Mesothelial cell of epicardium (in vitro differentiated cells): ENCODE measurements at places on chromosomes 5 and 9.

GRCh38 chr9:69292078-69292477 lies 32.9 kb upstream of the ENTREP1 start:
- no peak for DNase-seq

DNA sequence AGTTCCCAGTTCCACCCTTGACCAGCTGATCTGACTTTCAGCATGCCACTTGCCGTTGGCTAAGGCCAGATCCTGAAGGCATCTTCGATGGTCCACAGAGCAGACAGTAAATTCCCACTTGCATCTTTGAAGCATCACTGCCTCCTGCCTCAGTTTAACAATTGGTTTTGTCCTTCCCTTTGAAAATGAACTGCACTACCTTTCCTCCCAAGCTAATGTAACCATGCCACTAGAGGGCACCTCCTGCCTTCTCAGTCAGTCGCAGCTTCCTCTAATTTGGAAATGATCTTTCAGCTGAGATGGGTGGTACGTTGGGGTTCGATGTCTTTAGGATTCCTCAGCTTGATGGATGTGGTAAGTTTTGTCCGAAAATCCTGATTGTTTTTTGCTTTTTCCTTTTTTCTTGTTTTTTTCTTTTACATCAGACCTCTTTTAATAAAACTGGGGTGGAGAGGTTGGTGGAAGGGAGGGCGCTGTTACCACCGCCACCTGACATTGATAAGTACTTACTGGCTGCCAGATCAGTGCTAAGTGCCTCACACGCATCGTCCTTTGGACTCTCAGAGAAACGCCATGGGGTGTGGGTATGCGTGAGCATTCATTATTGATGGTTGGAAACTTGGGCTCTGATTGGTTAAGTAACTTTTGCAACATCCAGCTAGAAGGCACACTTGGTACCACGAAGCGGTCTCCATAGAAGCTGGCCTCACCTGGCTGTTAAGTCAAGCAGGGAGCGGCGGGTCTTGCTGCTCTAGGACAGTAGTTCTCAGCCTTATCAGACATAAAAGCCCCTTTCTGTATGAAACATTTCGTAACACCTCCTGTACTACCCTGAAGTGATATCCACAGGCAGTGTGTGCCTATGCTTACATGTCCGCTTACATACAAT lies 16.9 kb downstream of the PTTG1 start:
- DNase-seq: peak; percentile 41

GRCh38 chr5:141488591-141489561 lies at the start of gene PCDHGC5:
Gene PCDHGC5, plus strand, starts transcription at chr5:141489081. Its CDS starts 160 bp downstream, at chr5:141489241.
- no peak for DNase-seq

- no peak for DNase-seq
These were observed 42.3 kb upstream of the MATR3 start for GRCh38 chr5:139251281-139251687.

DNA sequence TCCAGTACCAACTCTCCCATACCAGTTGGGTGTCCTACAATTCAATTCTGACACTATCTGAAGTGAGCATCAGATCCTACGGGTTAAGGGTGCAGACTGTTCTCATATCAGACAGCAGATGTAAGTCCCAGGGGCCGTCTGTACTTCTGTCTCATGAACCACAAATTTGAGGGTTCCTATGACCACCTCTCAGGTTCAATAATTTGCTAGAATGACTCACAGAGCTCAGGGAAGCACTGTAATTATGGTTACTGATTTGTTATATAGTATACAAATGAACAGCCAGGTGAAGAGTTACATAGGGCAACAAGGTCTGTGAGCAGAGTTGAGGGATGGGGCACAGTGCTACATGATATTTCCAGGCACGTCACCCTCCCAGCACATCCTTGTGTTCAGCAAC lies 499.1 kb downstream of the DMAC1 start:
- DNase-seq: no peak

DNA sequence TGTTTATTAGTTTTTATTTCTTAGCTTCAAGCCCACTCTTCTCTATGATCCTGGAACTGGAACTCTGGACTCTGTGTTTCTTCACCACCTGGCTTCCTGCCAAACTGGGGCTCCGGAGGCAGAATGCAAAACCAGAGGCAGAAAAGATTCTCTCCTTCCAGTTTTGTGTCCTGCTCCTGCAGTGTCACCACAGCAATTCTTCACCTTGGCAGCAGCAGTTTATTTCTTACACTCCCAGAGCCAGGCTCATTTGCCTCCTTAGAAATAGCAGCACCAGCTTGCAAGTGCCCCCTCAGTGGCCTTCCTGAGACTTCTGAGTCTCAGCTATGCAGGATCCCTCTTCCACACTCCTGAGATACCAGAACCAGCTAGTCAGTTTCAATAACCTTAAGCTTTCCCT lies 26.7 kb upstream of the CAMK4 start:
- DNase-seq: peak; percentile 38

- no peak for DNase-seq
These were observed 268.5 kb downstream of the BNC2 start for GRCh38 chr9:16601991-16602390.

DNA sequence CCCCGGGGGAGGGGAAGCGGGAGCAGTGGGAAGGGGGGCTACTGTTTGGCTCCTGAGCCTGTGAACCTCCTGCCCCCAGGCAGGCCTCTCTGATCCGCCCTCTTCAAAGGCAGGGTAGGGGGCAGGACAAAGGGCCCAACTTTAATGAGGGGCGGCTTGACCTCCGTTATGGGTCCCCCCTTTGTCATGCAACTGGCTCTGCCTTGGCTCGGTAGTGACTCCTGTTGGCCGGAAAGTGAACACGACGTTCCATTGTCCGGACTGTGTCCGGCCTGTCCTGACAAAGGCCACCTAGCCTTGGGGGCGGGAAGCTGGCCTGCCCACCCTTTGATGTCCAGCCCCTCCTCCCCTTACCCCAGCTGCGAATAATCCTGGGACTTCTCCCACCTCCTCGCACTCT lies 1.3 kb downstream of the CDX1 start:
- DNase-seq: no peak

DNA sequence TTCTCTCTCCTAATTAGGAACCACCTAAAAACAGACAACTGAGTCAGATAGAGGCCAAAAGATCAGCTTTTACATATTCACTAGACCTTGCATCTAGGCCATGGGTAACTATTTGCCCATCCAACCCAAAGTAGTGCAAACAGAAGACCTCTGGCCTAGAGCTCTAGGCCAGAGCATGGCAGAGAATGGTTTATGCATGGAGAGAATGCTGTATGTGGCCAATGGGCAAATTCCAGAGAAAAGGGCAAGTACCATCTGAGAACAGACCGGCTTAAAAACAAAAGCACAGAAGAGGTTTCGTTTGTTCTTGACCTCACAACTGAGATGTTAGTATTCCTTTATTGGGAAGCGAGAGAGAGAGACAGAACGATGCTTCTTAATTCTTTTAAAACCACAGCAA lies 151.7 kb upstream of the RFX3 start:
- no peak for DNase-seq

GRCh38 chr5:67765697-67766096 lies 449.9 kb upstream of the PIK3R1 start:
- no peak for DNase-seq

GRCh38 chr9:82410306-82410705 lies 421.7 kb downstream of the SPATA31D1 start:
- DNase-seq: no peak

DNA sequence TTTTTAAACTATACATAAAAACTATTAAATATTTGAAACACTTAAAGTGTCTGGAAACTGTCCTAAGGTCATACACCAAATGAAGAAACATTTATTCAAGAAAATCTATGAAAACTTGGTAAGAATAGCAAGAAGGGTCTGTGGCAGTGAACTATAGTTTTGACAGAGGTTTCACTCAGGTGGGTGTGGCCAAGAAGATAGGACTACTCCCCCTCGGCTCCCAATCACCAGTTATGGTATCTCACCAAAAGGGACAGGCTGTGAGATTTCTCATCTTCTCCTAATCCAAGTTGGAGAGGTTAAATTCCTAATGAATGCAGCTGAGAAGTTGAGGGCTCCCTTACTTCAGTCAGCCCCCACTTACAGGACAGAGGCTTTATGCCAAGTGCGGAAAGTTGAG lies 2.9 kb downstream of the ARSK start:
- no peak for DNase-seq

DNA sequence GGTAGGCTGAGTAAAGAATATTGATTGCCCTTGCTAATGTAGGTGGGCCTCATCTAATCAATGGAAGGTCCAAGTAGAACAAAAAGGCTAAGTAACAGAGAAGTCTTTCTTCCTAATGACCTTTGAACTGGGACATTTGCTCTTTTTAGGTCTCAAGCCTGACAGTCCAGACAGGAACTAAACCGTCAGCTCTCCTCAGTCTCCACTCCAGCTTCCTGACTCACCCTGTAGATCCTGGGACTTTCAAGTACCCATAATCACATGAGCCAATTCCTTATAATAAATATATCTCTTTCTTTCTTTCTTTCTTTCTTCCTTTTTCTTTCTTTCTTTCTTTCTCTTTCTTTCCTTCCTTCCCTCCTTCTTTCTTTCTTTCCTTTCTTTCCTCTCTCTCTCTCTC lies 479.5 kb upstream of the PAPPA start:
- no peak for DNase-seq

GRCh38 chr9:92035687-92036410 lies 79.4 kb downstream of the SPTLC1 start:
- DNase-seq: no peak

DNA sequence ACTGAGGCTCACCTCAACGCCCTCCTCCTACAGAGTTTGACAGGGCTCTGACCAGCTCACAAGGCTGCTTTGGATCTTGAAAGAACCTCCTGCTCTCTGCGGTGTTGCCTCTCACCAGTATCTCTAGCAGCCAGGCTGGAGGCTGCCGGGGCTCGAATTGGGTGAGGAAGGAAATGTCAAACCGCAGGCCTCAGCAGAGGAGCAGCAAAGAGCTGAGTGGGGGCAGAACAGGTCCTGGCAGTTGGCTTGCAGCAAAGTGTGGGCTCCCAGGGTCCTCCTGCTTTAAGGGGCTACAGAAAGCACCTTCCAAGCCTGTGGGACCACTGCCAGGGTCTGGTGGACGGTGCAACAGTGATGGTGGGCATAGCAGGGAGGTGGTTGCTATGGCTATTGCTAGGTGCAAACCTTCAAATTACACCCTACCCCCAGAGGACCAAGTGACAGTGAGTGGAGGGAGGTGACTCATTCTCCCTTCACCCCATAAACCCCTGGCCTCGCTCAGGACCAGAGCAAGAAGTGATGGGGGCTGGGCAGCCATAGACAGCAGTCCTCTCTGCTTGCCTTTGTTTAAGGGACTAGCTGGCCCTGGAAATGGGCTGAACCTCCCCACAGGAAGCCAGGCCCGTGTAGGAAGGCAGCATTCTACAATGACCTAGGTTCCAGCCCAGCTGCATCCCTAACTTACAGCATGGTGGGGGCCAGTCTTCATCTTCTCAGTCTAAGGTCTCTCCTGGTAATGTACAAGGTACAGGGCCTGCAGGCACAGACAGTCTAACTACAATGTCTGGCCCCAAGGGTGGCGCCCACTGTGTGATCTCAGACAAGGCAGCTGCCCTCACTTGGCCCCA lies 18.7 kb downstream of the LCP2 start:
- no peak for DNase-seq

DNA sequence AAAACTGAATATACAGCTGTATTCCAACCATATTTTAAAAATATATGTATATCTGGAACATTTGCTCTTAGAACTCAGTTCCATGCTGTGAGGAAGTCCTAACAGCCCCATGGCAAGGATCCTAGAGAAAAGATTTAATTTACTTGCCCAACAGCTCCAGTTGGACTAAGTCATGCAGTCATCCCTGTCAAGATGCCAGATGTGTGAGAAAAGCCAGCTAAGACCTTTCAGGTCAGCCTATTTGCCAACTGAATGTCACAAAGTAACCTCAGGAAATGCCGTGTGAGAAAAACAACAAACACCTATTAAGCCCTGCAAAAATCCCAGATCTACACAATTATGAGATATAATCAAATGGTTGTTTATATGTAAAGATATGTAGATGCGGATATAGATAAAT lies 416.3 kb downstream of the NR2F1-AS1 start:
- DNase-seq: no peak

DNA sequence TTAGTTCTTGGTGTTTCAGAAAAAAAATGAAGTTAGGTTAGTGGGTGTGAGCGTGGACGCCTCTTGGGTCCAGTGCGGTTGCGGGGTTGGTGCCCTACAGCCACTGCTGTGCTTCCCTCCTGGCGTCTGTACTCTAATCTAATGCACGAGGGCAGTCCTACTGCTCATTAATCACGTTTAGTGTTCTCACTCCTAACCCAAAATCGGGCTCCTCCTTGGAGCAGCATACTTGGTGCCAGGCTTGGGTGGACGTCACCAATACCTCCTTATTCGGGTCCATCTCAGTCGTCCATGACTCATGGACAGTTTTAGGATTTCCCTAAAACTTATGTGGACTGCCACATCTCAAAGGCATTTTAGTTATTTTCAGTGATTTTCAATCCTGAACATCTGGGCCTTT lies 41.6 kb downstream of the TRIO start:
- DNase-seq: no peak

- no peak for DNase-seq
These were observed 2274.1 kb downstream of the MAT2B start for GRCh38 chr5:165779505-165779904.

DNA sequence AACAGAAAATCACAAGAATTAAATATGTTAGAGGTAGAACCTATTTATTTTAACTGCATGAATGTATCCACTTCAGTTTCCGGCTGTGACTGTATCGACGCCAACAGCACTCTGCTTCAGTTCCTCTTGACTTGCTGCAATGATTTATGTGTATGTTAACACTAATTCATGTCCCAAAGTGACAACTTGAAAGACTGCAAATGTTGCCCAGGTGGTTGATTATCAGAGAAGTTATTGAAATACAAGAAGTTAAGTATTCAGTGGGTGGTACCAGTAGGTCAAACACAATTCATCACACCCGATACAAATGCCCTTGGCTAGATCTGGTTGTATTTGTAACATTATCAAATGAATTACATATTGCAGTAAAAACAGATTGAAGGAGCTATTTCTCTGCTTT lies 622.7 kb upstream of the CDH18 start:
- DNase-seq: no peak

DNA sequence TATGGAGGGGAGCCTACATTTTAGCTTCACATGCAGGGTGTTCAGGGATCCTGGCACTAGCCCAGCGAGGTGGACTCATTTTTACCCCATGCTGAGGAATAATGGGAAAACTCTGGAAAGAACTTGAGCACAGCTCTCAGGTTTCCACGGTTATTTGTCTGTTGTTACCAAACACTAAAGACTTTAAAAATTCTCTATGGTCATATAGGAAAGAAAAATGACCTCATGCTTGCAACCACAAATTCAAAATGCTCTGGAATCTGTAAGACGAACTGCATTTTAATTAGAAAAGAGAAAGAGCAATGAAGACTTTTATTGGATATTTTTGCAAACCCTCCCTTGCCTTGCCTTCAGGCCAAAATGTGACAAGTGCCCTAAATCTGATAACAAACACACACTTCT lies 606.9 kb downstream of the EBF1 start:
- no peak for DNase-seq

GRCh38 chr5:36374266-36374862 lies 72.7 kb upstream of the RANBP3L start:
- no peak for DNase-seq

GRCh38 chr9:28718226-28718625 lies 1144.9 kb upstream of the C9orf72 start:
- DNase-seq: no peak

GRCh38 chr5:157451806-157452205 lies 8.2 kb upstream of the NIPAL4 start:
- DNase-seq: no peak
